ENCODE measurements at places on chromosomes 3 and 15. TPM values are rescaled to one million over a fixed set of nuclear protein-coding genes. Genes with fewer than 3 reads are reported as not detected.

DNA sequence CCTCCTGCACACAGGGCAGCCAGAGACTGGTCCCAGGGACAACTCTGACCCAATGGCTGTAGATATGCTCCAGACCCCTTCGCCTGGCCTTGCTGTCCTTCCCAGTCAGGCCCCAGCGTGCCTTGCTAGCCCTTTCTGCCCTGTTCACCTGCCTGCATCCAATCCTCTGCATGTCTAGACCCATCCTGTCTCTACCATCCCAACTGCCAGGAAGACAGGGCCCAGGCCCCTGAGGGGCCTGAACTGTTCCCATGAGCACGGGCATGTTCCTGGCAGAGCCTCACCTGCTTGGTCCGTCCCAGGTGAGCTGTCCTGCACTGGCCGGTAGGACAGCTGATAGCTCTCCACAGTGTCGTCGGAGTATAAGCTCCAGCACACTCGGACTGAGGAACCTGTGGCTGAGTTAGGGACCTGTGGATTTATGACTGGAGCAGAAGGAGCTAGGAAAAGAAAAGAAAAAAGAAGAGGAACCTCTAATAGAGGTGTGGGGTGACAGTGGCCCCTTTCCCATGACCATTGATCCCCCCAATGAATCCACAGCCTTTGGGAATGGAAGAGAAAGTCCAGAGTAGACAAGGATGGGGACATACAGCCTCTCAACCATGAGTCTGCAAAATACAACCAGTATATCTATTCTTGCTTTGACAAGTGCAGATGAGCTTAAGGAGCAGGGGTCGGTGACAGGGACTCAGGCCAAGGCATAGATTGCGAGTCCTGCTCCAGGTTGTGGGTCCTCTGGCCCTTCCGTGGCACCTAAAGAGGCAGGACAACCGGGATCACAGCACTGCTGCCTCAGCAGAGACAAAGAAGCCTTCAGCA lies 33.9 kb downstream of the FSD2 start:
- no peak for DNase-seq

DNA sequence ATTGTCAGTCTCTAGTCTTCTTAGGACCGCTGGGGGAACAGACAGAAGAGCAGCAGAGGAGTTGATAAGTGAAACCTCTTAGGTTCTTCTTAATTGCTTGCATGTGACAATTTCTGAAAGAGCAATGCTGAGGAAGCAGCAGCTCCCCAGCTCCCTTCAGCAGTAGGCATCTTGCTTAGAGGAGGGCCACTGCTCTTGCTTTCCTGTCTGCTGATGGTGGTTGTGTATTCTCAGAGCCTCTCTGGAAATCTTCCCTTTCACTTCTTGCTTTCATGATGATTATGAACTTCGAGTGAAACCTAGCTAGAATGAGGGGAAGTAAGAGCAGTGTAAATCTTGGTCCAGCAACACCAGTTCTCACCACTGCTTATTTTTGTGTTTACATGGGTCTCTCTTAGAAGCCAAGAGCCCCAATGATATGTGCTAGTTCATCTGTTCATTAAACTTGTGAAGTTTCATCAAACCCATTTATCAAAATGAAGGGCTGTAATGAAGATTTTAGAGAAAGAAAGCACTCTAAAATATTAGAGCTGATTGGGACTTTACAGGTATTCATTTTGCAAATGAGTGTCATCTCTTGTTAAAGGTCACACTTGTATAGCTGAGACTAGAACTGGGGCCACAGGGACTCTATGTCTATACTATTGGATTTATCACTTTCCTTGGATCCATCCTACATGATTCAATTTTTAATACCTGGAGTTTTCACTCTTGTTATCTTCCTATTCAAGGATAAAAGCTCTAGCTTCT lies 246.7 kb downstream of the LPP start:
- no peak for DNase-seq

DNA sequence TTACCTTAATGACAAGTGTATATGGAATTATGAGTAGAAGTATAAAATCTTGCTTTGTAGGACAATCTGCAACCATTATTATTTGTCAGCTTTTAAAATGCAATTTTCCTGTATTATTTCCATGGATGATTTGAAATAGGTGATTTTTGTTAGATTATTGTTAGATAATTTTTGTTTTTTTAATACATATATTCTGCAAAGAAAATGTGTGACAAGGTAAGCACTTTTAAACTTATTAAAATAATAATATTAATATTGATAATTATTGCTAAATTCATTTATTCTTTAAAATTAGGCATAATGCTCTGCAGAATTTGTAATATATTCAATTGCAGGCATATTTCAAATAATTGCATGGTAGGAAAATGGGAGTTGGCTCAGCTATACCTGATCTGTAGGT lies 329.5 kb downstream of the CADM2 start:
- no peak for DNase-seq

Gene MORC1
- not detected for total RNA-seq

GRCh38 chr3:52052831-52053306 lies 3.5 kb downstream of the DUSP7 start:
- DNase-seq, result peak; percentile 78

Gene PAK6
- 0.78 TPM for total RNA-seq

- no peak for DNase-seq
Measured at GRCh38 chr15:50227076-50227475, 38.5 kb downstream of the HDC start.

Gene SAMMSON
- 3.4 TPM for total RNA-seq

Gene MOBP
- total RNA-seq, result not detected

GRCh38 chr3:159881828-159882309 lies 106.8 kb upstream of the IL12A start:
- no peak for DNase-seq
